Right cardiac atrium (tissue), 5 donors: ENCODE measurements at places on chromosomes 12 and 14. TPM values are rescaled to one million over a fixed set of nuclear protein-coding genes. Genes with fewer than 3 reads are reported as not detected.

GRCh38 chr12:49698619-49699545, 8.3 kb downstream of the FMNL3 start:
- DNase-seq, result peak; percentile 72

The OR6C2 gene
- not detected for total RNA-seq

The DIO2 gene
- total RNA-seq, result 1.1 TPM

The IL23A gene
- total RNA-seq, result not detected

- no peak for DNase-seq
Measured at GRCh38 chr14:54278087-54278486, 118.7 kb upstream of the CDKN3 start.

- DNase-seq, result no peak
Measured at GRCh38 chr14:23185063-23185462, 1.6 kb upstream of the SLC7A8 start.

The SLCO1B1 gene
- not detected for total RNA-seq

The KRT75 gene
- total RNA-seq, result not detected

DNA sequence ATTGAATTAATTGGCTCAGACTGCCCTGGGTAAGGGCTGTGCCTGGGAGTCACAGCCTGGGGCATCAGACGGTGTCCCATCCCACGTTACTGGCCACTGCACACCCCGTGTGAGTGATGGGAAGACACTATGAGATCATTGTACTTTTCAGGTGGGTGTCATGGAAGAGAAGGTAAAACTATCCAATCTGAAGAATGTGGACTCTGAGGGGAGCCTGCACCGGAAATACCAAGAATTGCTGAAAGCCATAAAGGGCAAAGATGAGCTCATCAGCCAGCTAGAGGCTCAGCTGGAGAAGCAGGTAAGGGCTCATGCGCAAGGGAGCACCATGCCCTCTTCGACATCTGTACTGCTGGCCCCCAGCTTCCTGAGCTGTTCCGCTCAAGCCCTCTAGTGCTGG, 24.0 kb downstream of the PLEKHH1 start:
- no peak for DNase-seq

DNA sequence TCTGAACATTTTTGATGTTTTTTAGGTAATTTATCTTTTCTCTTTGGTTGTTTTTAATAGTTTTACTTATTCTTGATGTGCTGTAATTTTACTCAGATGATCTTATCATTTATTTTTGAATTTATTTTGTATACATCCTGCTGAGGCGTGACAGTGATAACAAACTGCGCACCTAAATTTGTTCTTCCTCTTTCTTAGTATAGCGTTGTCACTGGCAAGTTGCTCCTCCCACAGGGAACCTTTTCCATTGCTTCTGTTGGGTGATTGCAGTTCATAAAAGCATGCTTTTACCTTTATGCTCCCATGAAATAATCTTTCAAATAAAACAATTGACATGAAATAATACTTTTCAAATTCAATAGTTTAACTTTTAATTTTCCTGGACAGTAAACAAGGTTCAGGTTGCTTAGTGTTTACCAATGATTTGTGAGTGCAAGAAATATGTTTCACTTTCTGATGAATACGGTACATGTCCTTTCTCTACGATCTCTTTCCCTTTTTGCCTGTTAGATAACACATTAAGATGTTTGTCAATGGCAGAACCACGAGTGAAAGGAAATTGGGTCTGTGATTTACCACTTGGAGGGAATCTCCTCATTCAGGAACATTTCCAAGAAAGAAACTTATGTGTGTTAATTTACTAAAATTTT, 223.3 kb downstream of the CCDC91 start:
- DNase-seq, result no peak

- no peak for DNase-seq
Measured at GRCh38 chr12:52093346-52093745, 13.8 kb downstream of the SMIM41 start.

GRCh38 chr12:20885552-20885951, 75.0 kb downstream of the SLCO1B3 start:
- no peak for DNase-seq

DNA sequence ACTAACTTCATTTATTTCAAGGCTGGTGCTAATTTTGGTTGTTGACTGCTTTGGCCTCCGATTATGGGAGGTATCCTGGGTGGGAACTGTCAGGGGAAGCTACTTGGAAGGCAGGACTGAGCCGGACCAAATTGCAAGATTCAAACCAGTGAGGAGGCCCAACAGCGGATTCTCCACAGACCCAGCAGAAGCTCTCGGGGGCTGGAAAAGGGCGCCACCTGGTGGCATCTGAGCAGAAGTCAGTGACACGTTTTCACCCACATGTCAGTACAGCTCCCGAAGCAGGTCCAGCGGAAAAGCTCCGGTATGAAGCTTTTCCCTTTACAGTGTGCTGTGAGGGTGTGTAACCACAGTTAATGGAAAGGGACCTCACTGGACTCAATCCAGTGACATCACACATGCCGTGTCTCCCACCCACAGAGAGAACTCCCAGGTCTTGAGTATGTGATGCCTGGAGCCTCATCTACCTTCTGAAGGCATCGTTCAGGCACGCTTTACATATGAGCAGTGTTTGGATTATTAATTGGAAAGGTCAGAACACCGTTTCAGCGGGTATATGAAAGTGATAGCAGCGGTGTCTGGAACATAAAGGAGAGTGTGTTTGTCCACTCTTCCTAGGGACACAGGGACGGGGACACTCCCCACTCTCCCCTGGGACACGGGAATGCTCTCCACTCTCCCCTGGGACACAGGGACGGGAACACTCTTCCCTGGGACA, 3.6 kb upstream of the P2RX2 start:
- DNase-seq, result peak; percentile 92

The FGF6 gene
- not detected for total RNA-seq

GRCh38 chr12:15411842-15412241, 89.5 kb downstream of the PTPRO start:
- DNase-seq, result no peak

DNA sequence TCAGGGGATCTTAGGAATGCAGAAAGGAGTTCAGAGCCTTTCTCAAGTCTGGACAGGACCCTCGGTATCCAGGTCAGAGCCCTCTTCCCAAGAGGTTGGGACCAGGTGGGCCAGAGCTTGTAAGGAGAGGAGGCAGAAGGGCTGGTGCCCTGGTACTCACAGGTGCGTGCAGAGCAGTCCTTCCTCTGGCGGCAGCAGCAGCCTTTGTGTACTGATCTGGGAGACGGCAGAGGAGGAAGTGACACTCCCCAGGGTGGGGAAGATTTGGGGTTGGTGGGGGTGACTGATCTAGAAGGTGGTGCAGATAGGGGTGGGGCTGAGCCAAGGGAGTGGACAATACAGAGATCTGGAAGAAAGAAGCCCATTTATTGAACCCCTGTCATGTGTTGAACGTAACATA, at the start of gene ITGB7:
TSS of gene ITGB7 (minus strand) at position 210 of the 400 bp plus-strand sequence. CDS start 6,808 bp downstream, outside the sequence.
- no peak for DNase-seq

GRCh38 chr12:49622501-49623141, 740 bp upstream of the PRPF40B start:
- DNase-seq, result peak; percentile 69

The STON2 gene
- total RNA-seq, result 20.1 TPM
